ENCODE measurements at places on chromosomes 1 and 21.

GRCh38 chr1:36068866-36069265 is 15.0 kb upstream of the TEKT2 start:
- DNase-seq: no peak

GRCh38 chr1:51236531-51237350 is 668 bp downstream of the RNF11 start:
- DNase-seq: no peak

- DNase-seq: no peak
Measured at GRCh38 chr21:45537746-45538291, 4.4 kb downstream of the SLC19A1 start.

DNA sequence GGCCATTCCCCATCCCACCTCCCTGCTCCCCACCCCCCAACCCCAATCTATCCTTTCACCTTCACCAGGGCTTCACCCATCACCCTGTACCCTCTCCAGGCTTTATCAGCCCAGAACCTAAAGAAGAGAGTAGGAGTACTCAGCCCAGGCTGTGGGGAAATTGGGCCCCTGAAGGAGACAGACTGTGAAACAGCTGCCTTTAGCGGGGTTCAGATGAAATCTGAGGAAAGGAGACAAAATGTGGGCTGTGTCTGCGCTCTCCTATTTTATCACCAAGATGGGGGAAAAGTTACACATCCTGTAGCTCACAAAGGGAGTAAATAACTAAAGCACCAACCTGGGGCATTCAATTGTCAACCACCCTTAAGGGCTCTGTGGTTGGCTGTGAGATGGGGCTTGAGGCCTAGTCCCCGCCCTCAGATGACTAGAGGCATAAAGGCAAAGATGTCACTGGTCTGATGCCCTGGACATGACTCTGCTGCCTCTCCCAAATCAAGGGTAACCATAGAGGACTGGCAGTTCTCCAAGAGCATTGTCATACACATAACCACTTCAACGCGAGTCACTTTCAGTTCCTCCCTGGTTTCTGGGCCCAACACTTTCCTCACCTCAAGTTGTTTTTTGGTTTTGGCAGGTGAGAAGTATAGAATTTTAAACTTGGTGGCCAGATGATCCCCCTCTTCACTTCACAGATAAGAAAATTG is 30.0 kb downstream of the SLC27A3 start:
- DNase-seq: peak; percentile 51

- no peak for DNase-seq
Measured at GRCh38 chr1:176719447-176719846, 256.5 kb downstream of the PAPPA2 start.

GRCh38 chr21:25361097-25361496 is 246.2 kb downstream of the MRPL39 start:
- no peak for DNase-seq

DNA sequence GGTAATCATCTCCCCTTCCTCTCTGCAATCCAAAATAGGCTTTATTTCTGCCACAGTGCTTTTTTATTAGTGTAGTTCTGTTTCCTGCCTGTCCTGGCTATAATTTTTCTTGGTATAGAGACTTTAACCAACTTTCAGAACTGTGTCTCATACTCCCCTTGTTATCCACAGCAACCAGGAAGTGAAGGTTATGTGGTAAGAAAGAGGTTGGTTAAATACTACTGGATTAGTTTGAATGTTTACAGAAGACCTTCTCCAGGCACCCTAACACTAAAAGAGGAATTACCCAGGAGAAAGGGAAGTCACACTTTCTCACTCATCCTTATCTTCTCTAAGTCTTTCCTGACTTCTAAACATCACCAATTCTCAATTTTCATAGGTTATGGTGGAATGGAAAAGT is 17.8 kb upstream of the TNFSF4 start:
- no peak for DNase-seq

DNA sequence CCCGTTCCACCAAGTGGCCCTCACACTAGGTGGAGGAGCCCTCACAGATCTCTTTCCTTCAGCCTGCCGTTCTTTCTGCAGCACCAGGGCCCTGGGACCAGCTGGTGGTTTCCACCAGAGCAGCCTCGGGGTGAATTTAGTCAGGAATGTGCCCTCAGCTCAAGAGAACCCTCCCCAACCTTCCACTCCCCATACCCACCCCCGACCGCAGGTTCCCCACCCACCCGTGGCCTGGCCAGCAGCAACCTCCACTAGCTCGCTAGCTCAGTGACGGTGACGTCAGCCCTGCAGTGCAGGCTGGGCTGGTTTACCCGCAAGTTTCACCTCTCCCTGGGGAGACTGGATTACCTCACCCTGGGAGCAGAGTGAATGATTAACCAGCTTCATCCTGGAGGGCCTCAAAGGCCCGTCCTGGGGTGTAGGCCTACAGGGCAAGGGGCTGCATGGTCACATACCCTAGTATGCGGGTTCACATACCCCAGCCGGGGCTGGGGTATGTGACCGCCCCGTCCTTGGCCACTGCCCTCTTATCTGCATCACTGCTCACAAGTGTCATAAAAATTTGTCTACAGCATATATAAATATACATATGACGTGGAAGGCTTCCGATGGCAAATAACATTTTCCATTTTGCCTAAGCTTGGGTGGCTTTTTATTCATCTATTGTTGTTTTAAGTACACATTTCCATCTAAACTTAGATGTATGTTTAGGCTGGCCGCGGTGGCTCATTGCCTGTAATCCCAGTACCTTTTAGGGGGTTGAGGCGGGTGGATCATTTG is 24.5 kb downstream of the ELF3 start:
- DNase-seq: peak; percentile 85

- no peak for DNase-seq
Measured at GRCh38 chr1:43067977-43068751, 103.9 kb downstream of the EBNA1BP2 start.

GRCh38 chr1:246893191-246893939 is 38.4 kb downstream of the AHCTF1 start:
- no peak for DNase-seq

GRCh38 chr1:79899914-79900313 is 893.4 kb upstream of the ADGRL4 start:
- peak; percentile 73 for DNase-seq

DNA sequence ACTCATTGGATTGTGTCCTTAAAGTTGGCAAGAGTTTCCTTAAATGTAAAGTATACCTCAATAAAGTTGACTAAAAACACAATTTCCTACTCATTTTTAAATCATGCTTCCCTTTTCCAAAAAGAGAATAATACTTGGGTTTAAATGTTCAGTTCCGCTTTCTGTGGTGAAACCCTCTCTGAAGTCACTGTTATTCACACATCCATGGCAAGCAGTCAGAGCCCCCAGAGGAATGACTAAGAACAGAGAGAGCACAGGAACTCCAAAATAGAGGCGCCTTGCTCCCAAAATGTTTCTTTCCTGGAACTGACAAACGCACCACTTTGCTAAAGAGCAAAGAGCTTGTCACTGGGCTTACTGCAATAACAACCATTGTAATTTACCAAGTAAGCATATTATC is 142.5 kb downstream of the TIAM1 start:
- no peak for DNase-seq

- DNase-seq: no peak
Measured at GRCh38 chr21:45263534-45263933, 24.2 kb downstream of the POFUT2 start.

DNA sequence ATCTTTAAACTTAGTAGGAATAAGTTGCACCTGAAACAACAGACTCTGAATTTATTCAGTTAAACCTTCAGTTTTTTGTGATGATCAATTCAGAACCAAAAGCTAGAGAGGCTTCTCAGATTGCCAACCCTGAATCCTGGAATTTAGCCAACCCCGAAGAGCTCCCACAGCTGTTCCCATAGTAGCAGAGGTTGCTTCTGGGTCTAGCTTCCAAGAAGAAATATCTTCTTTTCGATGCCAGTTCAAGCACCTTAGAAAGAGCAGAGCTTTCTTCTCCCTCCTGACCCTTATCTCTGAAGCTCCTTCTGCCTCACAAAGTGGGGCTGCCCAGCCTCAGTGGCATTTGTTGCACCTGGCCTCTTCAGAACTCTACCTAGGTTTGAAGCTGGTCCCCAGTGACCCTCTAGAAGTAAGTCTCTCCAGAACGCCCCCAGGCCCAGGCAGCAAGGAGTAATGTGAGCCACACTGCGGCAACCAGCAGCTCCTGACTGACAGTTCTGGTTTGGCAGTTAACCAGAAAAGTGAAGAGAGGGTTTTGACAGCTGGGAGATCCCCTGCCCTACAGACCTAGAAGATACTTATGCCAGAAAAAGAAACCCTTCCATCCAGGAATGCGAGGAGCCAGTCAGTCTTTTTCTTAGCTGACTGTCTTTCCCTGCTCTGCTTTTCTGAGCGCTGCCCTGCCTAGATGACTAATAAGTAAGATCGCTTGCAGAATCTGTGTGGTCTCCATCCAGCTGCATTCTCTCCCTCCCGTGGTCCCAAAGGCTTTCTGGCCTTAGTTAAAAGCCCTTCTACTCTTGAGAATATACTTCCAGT is 165.9 kb downstream of the ADGRL4 start:
- peak; percentile 78 for DNase-seq

- DNase-seq: no peak
Measured at GRCh38 chr1:15383810-15384209, 25.9 kb upstream of the EFHD2 start.

- no peak for DNase-seq
Measured at GRCh38 chr21:33302796-33303195, 22.0 kb upstream of the IFNAR1 start.

GRCh38 chr1:8266436-8267165 is 51.3 kb upstream of the SLC45A1 start:
- no peak for DNase-seq

DNA sequence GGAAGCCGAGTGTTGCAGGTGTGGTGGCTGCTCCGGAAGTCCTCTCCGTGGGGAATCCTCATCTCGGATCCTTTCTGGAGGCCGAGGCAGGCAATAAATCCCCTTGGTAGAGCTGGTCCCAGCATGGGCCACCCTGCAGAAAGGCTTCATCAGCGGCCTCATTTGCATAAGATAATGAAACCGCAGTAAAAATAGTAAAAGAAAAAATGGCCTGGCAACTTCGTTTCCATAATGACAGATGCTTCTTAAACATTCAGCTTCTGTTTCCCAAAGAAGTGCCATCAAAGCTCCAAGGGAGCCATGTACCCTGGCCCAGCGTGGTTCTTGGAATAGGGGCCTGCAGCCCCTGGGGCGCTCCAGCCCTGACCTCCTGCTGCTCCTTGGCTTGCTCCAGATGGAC is 244.1 kb downstream of the GRIK3 start:
- no peak for DNase-seq

GRCh38 chr1:33388805-33389771 is 41.8 kb downstream of the PHC2 start:
- no peak for DNase-seq

GRCh38 chr1:67937010-67937409 is 103.7 kb upstream of the GNG12 start:
- DNase-seq: no peak

DNA sequence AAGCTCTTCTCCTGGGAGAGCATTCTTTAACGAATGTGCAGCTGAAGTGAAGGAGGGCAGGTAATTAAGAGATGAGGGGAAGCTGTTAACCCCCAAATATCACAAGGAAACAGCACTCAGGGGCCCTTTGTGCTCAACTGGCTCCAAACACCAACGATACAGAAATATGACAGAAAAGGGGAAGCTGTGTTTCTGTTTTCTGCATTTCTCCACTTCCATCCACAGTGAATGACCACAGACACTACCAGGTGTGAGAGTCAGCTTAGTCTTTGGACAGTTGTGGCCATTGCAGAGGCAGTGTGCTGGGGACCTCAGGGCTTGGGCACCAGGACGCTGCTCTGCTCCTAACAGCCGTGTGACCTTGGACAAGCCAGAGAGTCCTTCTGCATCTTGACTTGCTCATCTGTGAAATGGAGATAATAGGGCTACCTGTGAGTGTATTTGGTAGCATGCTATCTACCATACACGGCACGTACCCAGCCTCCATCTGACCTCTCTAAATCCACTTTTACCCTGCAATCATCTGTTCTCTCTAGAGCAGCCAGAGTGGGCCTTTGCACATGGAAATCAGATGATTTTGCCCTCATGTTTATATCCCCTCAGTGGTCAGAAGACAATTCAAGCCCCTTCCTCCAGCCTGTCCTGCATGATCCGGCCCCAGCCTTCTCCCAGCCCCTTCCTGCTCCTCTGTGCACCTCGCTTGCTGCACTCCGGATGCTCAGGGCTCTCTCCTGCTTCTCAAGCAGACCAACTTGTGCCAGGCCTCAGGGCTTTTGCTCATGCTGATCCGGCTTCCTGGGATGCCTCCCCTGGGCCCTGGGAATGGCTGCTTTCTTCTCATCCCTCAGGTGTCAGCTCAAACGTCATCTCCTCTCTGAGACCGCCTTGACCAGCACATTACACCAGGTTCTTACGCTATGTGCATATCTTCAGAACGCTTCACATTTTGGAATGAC is 4.7 kb upstream of the TINAGL1 start:
- DNase-seq: no peak

Measured in HS-27A (cell line).